H9 (cell line): ENCODE measurements at places on chromosomes 12 and 14. TPM values are rescaled to one million over a fixed set of nuclear protein-coding genes. Genes with fewer than 3 reads are reported as not detected.
A peak's percentile ranks its signal among the peaks of the same experiment; 100 is the strongest.

DNA sequence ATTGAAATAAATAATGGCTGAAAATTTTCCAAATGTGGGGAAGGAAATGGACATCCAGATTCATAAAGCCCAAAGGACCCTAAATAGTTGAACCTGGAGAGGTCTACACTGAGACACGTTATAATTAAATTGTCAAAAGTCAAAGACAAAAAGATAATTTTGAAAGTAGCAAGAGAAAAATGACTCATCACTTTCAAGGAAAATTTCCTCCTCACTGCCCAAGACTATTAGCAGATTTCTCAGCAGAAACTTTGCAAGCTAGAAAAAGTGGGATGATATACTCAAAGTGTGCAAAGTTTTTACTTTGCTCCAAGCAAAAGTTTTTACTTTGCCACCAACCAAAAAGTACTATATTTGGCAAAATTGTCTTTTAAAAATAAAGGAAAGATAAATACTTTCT lies 15.9 kb upstream of the KRT83 start:
- no peak for DNase-seq
- H3K4me3 ChIP-seq, result no peak overlapping the region
- no peak overlapping the region for H3K27ac ChIP-seq
- H3K4me1 ChIP-seq, result no peaks in the 10 kb centered on the region
- H3K36me3 ChIP-seq, result no peaks in the 10 kb centered on the region; the same call in 2 of the 3 replicates

DNA sequence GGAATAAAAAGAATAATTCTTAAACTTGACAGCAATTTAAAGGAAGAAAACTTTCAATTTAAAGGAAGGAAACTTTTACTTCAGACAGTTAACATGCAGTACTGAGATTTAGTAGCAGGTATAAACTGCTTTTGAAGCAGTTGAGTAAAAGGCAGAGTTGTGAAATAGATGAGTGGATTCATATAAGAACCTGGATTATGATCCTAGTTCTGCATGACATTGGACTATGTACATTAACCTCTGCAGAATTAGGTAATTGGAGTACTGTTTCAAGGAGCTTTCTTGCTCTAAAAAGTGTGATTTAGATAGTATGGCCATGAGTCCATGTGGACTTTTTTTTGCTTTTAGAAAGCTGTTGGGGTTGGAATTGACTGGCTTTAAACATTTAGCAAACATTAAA lies 29.7 kb downstream of the ATP2A2 start:
- no peak overlapping the region for H3K4me3 ChIP-seq
- H3K4me1 ChIP-seq, result no peaks in the 10 kb centered on the region
- no peak overlapping the region for H3K27ac ChIP-seq
- no peak for DNase-seq
- H3K27me3 ChIP-seq, result no peaks in the 10 kb centered on the region
- H3K36me3 ChIP-seq, result peaks cover 56% of the 10 kb centered on the region

The HEBP1 gene
- 20.2 and 22.2 TPM in 2 replicates for total RNA-seq

The RNU6-8 gene
- total RNA-seq, result not detected in 2 replicates

- H3K27me3 ChIP-seq, result no peaks in the 10 kb centered on the region
- peak; percentile 65 for DNase-seq
- H3K4me1 ChIP-seq, result no peaks in the 10 kb centered on the region
- H3K27ac ChIP-seq, result no peak within 1 kb of the TSS
- H3K36me3 ChIP-seq, result peaks cover 5% of the 10 kb centered on the region; the same call in 2 of the 3 replicates
These were observed at the start of gene DENND5B for GRCh38 chr12:31590642-31591379. DENND5B (minus strand) TSS chr12:31591136; CDS start chr12:31590832, 304 bp downstream.

DNA sequence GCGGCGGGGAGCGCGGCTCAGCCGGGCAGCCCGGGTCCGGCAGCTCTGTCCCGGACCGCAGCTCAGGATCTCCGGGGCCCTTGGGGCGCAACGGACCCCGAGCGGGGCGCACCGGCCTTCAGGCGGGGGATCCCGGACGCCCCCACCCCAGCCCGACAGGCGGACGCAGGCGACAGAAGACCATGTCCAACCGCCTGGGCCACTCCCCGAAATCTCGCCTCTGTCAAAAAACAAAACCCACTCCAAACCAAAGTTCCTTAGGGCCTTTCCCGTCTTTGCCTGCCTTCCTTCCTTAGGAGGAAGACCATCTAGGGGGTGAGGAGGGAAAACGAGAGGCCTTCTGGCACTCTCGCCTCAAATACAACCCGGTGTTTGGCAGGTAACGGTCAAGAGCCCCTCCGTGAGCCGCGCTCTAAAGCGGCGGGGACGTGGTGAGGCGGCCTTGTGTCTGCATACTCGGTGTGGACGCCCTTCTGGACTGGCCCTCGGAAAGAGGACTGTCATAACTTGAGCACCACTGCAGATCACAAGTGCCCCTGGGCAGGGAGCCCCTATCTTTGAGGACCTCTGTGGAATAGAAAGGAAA lies 604 bp downstream of the HCFC2 start:
- no peaks in the 10 kb centered on the region for H3K27me3 ChIP-seq
- no peak overlapping the region for H3K27ac ChIP-seq
- no peaks in the 10 kb centered on the region for H3K36me3 ChIP-seq
- no peaks in the 10 kb centered on the region for H3K4me1 ChIP-seq

DNA sequence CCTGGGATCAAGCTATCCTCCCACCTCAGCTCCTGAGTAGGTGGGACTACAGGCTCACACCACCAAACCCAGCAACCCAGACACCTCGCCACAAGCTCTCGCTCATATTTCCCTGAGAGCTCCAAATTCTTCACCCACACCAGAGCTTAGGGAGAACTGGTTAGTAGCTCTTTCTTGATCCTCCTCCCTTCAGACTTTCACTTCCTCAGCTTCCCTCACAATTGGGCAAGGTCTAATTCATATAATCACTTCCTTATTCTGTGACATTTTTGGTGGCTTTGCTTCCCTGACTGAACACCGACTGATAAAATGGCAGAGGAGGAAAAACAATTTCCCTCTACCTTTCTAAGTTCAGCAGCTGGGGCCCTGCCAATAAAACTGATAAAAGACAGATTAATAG lies 88.5 kb downstream of the GXYLT1 start:
- no peaks in the 10 kb centered on the region; the same call in 1 of the 2 replicates for H3K4me1 ChIP-seq
- no peak overlapping the region for H3K27ac ChIP-seq
- no peak for DNase-seq
- H3K36me3 ChIP-seq, result peaks cover 10% of the 10 kb centered on the region

DNA sequence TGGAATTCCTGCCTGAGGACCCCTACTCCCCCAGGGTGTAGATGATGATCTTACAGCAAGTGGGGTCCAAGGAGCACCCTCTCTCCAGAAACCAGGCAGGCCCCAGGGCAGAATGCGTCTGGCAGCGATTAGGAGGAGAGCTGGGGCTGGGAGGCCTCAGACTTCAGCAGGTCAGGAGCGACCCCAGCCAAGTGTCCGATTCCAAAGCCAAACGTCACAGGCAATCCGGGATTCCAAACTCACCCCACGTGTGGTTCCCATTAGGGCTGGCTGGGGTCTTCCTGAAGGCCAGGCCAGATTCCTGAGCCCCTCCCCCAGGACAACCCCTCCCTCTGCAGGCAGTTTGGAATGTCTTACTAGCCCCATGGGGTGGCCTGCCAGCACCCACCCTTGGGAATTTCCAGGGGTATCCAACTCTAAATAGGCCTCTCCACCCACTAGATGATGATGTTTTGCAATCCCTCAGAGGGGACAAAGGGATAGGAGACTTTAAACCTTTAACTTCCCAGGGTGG lies 17.3 kb upstream of the FIGNL2 start:
- H3K4me3 ChIP-seq, result peak overlapping the region; percentile 59; the same call in 2 of the 3 replicates
- DNase-seq, result no peak
- no peaks in the 10 kb centered on the region for H3K36me3 ChIP-seq
- peaks cover 10% of the 10 kb centered on the region; the same call in 1 of the 2 replicates for H3K4me1 ChIP-seq

The C14orf132 gene
- 5.7 and 7.7 TPM in 2 replicates for total RNA-seq

DNA sequence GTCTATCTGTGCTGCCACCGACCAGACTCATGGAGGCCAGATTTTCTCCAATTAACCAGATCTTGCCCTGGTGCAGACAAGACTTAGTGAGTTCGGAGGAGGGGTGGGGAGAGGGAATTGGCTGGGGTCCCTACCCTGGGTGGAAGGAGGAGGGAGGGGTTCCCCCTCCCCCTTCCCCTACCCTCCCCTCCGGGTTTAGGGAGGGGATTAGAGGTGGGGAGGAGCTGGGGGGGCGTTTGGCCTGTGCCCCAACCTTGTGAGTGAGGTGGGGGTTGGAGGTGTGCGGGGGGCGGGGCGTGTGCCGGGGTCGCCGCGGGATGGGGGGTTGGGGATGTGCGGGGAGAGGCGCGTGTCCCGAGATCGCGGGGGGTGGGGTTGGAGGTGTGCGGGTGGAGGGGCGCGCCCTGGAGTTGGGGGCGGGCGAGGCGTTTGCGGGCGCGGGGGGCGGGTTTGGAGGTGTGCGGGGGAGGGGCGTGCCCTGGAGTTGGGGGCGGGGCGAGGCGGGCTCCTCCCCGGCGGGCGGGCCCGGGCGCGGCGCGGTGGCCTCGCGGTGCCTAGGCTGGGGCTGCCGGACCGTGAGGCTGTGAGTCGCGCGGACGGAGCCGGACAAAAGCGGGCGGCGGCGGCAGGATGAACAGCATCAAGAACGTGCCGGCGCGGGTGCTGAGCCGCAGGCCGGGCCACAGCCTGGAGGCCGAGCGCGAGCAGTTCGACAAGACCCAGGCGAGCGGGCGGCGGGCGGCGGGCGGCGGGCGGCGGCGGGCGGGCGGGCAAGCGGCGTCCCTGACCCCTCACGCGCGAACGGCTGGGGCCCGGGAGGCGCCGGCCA lies at the start of gene HIP1R:
HIP1R (plus strand) TSS at position 537 of the 829 bp plus-strand sequence; CDS start at position 631, 94 bp downstream.
- peaks cover 12% of the 10 kb centered on the region for H3K27me3 ChIP-seq
- peaks cover 3% of the 10 kb centered on the region; the same call in 1 of the 2 replicates for H3K4me1 ChIP-seq
- H3K27ac ChIP-seq, result no peak within 1 kb of the TSS
- peak within 1 kb of the TSS; percentile 91 for H3K4me3 ChIP-seq
- peaks cover 4% of the 10 kb centered on the region; the same call in 1 of the 2 replicates for H3K36me3 ChIP-seq
- DNase-seq, result peak; percentile 69

The TRHDE gene
- total RNA-seq, result 0.68 and 1.0 TPM in 2 replicates

DNA sequence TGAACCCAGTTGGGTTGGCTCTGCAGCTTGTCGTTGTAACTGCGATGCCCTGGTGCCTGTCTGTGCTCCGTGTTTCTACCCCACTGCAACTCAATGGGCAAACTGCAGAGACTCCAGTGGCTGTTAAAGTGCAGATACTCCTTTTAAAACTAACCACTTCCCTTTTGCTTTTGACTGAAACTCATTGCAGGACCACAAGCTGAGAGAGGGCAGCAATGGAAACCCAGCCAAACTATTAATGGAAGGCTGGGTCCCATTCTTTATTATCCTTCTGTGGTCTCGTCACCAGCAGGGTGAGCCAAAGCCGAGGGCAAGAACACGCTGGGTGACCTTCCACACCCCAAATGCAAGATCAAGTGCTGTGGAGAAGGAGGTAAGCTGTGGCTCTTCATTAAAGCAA lies 910.4 kb downstream of the VRK1 start:
- H3K4me3 ChIP-seq, result no peak overlapping the region
- H3K27ac ChIP-seq, result no peak overlapping the region
- H3K27me3 ChIP-seq, result no peaks in the 10 kb centered on the region
- peaks cover 7% of the 10 kb centered on the region for H3K36me3 ChIP-seq
- H3K4me1 ChIP-seq, result no peaks in the 10 kb centered on the region
- no peak for DNase-seq

The HOMEZ gene
- 6.2 and 6.5 TPM in 2 replicates for total RNA-seq

DNA sequence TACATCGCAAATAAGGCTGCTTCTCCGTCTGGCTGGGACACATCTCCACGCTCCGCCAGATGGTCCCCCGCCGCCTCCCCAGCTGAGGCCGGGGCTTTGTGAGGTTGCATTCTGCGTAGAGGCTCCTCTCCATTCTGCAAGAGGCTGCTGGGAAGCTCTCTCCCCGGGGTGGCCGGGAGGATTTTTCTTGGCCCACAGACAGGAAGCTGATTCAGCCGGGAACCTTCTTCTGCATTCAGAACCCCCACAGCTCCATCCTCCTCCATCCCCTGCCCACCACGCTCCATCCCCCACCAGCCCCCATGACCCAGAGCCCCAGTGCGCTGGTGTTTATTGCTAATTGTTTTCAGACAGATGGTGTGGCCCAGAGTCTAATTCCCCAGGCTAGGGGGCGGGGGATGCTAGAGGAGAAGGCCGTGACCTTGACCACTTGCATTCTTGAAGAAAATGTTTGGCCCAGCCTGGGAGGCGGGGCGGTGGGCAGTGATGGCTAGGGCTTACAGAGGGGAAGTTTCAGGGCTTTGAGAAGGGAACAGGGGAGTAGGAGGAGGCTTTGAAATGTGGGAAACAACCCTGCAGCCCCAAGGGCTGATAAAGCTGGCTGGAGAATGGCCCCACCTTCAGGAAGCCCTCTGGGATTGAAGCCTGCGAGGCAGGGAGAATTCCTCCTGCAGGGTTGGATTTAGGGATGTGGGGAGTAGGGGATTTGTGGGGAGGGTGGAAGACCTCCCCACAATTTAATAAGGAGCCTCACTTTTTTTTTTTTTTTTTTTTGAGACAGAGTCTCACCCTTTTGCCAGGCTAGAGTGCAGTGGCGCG lies 88.5 kb upstream of the NCOR2 start:
- H3K4me1 ChIP-seq, result 0 out of 2 replicates have a peak, but pooled peaks cover 2% of the 10 kb centered on the region
- H3K27ac ChIP-seq, result no peak overlapping the region
- no peaks in the 10 kb centered on the region for H3K36me3 ChIP-seq
- peak; percentile 89 for DNase-seq

DNA sequence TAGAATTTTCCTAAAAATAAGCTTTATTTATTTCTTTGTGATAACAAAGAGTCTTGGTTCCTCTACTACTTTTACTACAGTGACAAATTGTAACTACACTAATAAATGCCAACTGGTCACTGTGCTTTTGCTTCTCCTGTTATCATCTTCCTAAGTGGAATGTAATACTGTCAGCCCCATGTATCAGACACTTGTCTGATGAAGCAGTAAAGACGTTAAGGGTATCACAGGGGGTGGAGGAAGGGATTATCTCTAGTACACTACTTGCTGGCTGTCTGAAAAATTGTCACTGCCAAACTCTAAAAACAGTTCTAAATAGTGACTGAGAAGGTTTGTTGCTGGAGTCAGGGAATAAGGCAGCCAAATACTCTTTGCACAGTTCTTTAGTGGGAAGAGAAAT lies 11.3 kb downstream of the ASB8 start:
- H3K4me1 ChIP-seq, result peaks cover 10% of the 10 kb centered on the region
- DNase-seq, result no peak
- no peak overlapping the region for H3K4me3 ChIP-seq
- H3K27me3 ChIP-seq, result no peaks in the 10 kb centered on the region
- peaks cover 69% of the 10 kb centered on the region for H3K36me3 ChIP-seq
- H3K27ac ChIP-seq, result no peak overlapping the region

The BAZ2A gene
- 94.1 and 108 TPM in 2 replicates for total RNA-seq

DNA sequence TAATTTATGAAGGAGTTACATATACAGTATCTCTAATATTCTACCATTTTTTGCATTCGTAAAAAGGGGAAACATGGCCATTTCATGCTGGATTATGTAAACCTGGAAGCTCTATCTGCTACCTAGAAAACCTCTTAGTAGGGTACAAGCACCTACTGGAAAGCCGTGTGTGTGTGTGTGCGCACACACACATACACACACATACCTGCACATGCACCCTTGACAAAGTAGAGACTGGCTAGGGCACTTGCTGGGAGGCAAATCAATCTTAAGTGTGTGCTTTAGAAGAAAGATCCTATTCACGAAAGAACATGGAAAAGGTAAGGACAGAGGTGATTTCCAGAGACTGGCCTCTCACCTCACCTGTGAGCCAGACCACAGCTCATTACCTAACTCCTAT lies 190.8 kb downstream of the SLC5A8 start:
- H3K4me3 ChIP-seq, result no peak overlapping the region
- no peaks in the 10 kb centered on the region for H3K4me1 ChIP-seq
- H3K27ac ChIP-seq, result no peak overlapping the region
- no peaks in the 10 kb centered on the region for H3K27me3 ChIP-seq
- H3K36me3 ChIP-seq, result peaks cover 2% of the 10 kb centered on the region; the same call in 1 of the 2 replicates
